NCI-H526 (cell line): ENCODE measurements at places on chromosomes 5 and 9.

GRCh38 chr5:171926311-171926710 lies 80.1 kb downstream of the FBXW11 start:
- DNase-seq = no peak

DNA sequence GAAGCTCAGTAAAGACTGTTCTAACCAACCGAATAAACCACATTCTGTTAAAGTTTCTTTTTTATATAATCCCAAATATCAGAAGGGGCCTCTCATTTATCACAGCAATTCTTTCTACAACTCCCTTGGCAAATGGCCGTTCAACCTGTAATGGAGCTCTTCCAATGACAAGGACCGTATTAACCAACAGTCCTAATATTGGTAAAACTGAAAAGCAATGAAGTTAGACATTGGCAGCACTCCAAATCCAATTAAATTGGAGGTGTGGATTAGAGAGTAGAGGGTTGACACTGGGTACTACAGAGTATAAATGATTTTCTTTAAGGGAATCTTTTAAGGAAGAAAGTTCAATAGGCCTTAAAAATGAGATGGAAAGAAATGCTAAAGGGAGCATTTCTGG lies 842 bp downstream of the TMED7 start:
- no peak for DNase-seq

- no peak for DNase-seq
Observed at GRCh38 chr5:119373449-119373858, 17.6 kb downstream of the TNFAIP8 start.

GRCh38 chr5:8700671-8701070 lies 831.7 kb downstream of the MTRR start:
- DNase-seq = no peak

- DNase-seq = no peak
Observed at GRCh38 chr5:137240285-137240684, 258.8 kb downstream of the SPOCK1 start.

DNA sequence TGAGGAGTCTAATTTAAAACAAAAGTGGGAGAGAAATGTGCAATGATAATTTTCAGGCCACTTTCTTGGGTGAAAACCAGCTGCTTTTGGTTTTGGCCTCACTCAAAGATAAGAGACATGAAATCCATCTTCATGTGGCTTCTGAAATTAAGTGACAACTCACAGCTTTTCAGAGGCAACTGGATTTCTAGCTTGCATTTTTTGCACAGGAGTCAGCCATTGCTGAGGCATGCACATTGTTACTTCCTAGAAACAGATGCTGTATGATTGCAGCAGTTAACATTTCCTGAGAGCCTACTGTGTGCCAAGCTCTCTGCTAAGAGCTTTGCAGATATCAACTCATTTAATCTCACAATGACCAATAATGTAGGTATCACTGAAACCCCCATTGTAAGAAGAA lies 562.6 kb downstream of the NR2F1-AS1 start:
- no peak for DNase-seq

DNA sequence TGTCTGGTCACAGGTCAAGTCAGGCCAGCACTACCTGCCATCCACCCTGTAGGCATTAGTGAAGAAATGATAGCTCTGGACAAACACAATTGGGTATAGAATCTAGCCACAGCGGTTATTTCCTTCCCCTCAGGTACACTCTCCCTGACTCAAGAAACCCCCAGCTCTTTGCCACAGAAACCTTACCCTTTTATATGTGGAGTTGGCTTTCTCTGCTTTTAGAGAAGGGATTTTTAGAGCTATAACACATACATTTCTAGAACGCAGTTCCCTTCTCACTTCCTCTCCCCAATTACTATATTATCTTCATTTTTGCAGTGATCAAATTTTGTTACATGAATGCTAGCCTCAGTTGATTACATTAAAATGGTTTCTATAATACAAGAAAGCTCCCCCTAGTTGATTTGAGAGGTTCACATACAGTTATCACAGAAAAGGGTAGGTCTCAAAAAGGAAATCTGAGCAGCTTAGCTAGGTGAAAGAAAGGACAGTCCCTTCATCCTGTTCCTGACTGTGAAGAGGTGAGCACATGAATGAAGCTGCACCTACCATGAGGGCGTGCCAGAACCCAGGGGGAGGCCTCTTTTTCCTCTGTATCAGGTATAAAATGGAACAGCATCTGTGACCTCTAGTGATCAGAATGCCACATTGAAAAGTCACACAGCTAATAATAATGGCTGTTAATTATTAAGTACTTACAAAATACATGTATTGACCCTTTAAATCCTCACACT lies 425.6 kb downstream of the KIAA0825 start:
- no peak for DNase-seq

- DNase-seq = no peak
Observed at GRCh38 chr5:38450627-38451026, 105.8 kb downstream of the LIFR start.

- DNase-seq = no peak
Observed at GRCh38 chr5:373710-374602, 52.4 kb downstream of the AHRR start.

DNA sequence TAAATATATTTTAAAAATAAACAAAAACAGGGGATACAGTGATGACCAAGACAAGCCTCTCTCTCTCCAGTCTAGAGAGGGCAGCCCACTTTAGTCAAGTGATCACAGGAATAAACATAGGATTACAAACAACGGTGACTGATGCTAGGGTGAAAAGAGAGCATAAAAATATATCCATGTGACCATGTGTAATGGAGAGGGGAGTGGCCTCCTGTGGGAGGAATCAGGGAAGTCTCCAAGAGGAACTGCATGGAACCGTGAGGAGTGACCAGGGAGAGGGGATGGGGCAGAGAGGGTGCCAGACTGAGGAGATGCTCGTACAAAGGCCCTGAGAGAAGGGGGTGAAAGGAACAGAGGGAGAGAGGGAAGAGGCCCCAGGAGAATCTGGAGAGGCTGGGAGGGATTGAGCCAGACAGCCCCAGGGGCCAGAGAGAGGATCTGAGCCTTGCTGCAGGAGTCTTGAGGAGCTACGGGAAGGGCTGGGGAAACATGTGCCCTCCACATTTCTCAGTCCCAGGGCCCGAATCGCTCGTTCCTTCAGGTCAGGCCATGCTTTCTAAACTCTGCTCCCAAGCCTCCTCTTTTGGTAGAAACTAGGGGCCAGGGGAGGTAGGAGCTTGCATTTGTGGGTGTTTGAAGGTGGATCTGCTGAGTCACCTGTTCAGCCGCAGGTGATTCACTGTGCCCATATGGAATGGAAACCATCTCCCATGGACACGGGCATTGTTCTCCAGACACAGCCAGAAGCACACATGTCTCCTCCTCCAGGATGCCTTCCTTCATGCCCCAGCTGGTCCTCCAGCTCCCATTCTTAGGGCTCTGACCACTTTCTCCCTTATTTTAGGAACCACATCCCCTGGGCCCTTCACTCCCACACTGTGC lies 63.8 kb downstream of the PAX5 start:
- no peak for DNase-seq

GRCh38 chr9:117125531-117125930 lies 289.3 kb downstream of the ASTN2 start:
- no peak for DNase-seq

GRCh38 chr9:116671605-116672004 lies 15.5 kb upstream of the TRIM32 start:
- no peak for DNase-seq

DNA sequence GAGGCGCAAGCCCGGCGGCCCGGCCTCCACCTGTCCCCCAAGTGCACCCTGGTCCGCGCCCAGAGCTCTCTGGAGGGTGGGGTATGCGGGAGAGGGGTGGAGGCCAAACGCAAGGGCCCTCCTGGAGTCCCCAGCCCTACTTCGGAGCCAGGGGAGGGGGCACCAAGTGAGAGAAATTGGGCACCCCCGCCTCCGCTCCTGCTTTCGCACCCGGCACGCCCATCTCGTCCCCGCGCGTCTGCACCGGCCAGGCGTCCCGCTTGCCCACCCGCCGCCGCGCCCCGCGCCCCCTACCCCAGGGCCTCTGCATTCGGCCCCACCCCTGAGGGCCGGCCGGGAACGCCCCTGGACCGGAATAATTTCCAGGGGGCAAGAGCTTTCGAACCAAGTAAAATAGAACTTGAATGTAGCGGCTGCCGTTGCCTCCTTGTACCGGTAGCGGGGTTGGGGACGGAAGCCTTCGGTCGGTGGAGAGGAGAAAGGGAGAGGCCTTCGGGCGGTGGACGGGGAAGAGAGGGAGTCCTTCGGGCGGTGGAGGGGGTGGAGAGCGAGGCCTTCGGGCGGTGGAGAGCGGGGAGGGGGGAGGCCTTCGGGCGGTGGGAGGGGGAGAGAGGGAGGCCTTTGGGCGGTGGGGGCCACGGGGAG lies 694 bp upstream of the PHPT1 start:
- DNase-seq = peak; percentile 62

- no peak for DNase-seq
Observed at GRCh38 chr5:126829098-126829497, 52.2 kb downstream of the LMNB1 start.
